ENCODE measurements at places on chromosomes 1 and 21.

GRCh38 chr1:18978706-18979105 is 22.2 kb upstream of the IFFO2 start:
- DNase-seq = no peak

GRCh38 chr1:28193701-28194161 is 17.2 kb upstream of the PTAFR start:
- no peak for DNase-seq

DNA sequence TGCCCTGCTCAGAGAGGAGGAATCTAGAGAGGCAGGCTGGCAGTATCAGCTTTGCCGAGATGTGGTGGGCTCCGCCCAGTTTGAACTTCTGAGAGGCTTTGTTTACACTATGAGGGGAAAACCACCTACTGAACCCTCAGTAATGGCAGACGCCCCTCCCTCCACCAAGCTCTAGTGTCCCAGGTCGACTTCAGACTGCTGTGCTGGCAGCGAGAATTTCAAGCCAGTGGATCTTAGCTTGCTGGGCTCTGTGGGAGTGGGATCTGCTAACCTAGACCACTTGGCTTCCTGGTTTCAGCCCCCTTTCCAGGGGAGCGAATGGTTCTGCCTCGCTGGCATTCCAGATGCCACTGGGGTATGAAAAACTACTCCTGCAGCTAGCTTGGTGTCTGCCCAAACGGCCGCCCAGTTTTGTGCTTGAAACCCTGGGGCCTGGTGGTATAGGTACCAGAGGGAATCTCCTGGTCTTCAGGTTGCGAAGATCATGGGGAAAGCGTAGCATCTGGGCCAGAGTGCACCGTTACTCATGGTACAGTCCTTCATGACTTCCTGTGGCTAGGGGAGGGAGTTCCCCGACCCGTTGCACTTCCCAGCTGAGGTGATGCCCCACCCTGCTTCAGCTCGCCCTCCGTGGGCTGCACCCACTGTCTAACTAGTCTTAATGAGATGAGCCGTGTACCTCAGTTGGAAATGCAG is 43.6 kb downstream of the C21orf91 start:
- DNase-seq = no peak

- DNase-seq = no peak
These were observed 465.6 kb upstream of the ADGRL4 start for GRCh38 chr1:79472067-79472656.

DNA sequence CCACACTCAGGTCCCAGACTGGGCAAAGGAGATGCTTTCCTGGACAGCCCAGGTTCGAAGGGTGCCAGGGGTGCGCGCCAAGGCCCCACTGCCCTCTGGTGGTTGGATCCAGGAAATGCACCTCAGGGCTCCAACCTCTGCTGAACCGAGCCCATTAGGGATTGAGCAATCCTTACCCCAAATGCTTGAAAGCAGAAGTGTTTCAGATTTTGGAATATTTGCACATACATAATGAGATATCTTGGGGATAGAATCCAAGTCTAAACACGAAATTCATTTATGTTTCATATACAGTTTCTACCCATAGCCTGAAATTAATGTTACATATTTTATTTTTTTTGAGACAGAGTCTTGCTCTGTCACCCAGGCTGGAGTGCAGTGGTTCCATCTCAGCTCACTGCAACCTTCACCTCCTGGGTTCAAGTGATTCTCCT is 57.4 kb downstream of the SLC9A1 start:
- peak; percentile 46 for DNase-seq

GRCh38 chr1:205188098-205188497 is 23.4 kb downstream of the DSTYK start:
- no peak for DNase-seq

- no peak for DNase-seq
These were observed 21.2 kb downstream of the ARID1A start for GRCh38 chr1:26717017-26717491.

DNA sequence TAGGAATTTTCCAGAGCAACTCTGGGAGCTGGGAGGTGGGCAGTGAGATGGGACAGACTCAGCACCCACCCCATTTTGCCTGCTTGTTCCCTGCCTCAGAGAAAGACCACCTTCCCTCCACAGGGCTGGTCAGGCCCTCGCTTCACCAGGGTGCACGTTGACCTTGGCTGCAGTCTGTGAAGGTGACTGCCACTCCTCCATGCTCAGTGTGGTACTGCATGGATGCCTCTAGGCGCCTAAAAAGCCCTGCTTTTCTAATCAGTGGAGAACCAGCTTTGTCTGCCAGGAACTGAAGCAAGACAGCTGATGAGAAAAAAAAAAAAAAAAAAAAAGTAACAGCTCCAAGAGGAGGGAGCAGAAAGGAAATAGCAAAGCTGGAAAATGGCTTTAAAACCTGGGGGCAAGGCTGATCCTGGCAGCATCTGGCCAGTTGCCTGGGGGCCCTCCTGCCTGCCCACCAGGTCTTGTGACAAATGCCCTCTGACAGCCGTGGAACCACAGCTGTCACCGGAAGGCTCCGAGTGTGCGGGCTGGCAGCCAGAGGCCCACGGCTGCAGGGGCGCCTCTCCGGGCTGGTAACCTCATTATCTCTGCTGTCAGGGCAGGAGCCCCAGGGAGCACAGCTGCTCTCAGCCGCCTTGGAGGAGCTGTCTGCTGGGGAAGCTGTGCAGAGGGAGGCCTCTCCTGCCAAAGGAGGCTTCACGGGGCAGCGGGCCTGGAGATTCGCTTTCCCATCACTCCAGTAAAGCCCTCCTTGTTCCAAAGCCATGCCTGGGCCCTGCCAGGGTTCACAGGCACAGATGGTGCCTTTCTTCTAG is 13.7 kb downstream of the KIAA1614 start:
- no peak for DNase-seq

GRCh38 chr1:246232126-246232525 is 275.0 kb downstream of the SMYD3 start:
- no peak for DNase-seq

DNA sequence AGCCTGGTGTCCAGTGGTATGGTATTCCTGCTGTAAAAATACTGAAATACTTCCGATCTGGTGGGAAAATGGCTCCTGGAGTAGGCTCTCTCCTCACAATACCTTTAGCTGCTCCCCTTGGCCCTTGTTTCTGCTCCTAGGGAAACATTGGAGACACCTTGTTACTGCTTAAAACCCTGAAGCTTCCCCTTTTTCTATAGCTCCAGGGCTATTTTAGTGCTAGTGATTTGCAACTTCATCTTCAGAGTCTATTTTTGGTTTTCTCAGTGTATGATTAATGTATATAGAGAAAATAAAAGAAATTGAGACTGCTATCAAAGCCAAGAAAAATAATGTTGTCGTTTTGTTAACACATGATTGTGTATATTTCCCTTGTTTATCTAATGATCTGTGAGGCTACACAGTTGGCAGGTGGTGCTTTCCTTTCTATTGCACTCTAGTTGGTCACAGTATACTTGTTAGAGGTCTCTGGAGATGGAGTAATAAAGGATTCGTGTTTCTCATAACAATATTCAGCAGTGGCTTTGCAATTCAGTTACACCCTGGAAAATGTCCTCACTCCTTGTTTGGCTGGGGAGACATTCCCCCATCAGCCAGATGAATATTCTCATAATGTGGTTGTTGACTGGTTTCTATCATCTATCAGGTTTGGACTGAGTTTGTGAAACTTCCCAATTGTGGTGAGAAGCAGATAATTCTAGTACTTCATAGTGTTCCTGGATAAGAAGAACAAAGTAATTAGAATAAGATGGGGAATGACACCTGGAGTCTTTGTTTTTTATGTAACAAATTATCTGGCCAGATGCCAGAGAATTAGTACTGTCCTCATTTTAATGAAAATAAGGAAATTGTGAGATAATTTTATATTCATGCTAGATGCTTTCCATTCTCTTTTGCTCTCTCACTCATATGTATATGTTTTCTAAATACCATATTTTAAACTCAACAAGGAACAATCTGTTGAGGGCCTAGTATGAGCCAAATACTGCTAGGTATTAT is 44.8 kb upstream of the CACYBP start:
- DNase-seq = no peak

GRCh38 chr1:231357831-231358354 is 19.8 kb downstream of the SPRTN start:
- no peak for DNase-seq

- DNase-seq = no peak
These were observed 33.9 kb downstream of the SPSB1 start for GRCh38 chr1:9326596-9326995.

GRCh38 chr1:153465811-153466636 is 5.6 kb upstream of the S100A7 start:
- peak; percentile 65 for DNase-seq

DNA sequence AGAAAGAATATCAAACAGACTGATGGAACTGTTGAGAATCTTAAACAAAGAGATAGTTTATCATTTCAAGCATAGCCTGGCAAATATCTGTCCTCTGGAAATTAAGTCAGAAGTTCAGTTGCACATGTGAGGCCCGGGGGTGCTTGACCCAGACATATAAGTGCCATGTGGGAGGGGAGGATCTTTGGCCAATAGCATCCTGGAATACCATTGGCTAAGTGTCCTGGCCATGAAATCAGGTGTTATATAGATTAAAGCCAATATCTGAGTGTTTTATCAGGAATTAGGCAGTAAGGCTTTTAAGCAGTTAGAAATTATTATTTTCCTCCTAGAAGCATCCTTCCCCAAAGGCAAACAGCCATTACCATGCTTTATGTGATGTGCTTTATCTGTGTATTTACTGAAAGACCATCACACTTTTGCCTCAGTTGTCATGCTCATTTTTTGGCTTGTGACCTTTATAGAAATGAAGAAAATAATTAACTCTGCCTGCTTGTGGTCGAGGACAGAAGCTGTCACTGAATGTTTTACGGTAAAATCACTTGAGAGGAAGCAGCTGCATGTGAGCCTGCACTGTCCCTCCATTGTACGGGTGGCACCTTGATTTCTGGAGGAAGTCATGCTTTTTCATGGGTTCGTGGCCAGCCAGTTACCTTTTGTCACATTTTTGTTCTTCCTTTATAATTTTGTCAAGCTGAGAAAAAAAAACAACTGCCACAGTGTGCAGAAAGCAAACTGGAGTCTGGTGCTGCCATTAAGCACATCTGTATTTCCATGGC is 259.9 kb upstream of the FMN2 start:
- no peak for DNase-seq

DNA sequence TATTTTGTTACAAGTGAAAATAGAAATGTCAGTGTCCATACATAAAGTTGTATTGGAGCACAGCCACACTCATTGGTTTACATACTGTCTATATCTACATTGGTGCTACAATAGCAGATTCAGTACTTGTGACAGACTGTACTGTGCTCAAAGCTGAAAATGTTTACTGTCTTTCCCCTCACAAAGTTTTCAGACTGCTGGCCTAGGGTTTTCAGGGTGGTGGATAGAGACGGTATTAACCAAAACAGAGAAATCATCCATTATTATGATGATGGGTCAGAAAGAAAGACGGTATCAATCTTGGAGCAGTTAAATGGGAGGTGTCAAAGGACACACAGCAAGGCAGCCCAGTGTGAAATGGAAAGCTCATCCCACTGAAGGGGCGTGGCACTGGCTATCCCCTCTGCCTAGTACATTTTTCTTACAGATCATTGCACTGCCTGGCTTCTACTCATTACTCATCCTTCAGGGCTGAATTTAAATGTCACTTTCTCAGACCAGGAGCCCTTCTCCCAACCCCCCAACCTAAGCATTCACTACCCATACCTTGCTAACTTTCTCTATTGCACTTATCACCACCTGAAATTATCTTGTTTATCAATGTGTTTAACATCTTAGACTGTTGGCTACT is 10.2 kb downstream of the JAK1 start:
- DNase-seq = no peak

- no peak for DNase-seq
These were observed 91.1 kb upstream of the UBE2U start for GRCh38 chr1:64112281-64112680.

- no peak for DNase-seq
These were observed 5.3 kb upstream of the TNN start for GRCh38 chr1:175062339-175062738.

- no peak for DNase-seq
These were observed 1.9 kb downstream of the ADARB1 start for GRCh38 chr21:45076245-45076711.

DNA sequence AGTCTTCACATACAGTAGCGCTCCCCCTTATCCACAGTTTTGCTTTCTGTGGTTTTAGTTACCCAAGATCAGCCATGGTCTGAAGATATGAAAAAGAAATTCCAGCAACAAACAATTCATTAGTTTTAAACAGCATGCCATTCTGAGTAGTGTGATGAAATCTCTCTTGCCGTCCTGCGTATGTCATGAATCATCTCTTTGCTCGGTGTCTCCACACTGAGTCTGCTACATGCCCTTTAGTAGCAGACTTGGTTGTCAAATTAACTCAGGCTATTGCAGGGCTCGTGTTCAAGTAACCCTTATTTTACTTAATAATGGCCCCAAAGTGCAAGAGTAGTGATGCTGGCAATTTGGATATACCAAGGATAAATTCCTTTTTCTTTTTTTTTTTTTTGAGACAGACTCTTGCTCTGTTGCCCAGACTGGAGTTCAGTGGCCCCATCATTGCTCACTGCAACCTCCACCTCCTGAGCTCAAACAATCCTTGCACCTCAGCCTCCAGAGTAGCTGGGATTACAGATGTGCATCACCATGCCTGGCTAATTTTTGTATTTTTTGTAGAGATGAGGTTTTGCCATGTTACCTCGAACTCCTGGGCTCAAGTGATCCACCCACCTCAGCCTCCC is 22.6 kb downstream of the PHACTR4 start:
- DNase-seq = no peak

DNA sequence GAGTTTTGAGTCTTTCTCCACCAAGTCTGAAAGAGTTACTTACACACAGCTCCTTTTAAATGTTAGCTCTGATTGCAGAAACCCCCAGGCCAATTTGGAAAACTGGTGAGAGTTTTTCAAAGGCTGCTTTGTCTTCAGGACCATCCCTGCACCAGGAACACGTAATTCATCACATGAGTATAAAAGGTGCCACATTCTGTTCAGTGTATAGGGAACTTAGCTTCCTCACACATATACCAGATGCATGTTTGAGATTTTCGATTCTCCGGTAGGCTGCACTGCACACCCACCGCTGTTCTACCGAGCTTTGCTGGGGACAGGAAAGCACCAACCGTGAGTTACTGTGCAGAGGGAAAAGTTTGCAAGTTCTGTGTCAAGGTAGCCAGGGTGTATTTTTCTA is 28.3 kb upstream of the KCNK2 start:
- no peak for DNase-seq

DNA sequence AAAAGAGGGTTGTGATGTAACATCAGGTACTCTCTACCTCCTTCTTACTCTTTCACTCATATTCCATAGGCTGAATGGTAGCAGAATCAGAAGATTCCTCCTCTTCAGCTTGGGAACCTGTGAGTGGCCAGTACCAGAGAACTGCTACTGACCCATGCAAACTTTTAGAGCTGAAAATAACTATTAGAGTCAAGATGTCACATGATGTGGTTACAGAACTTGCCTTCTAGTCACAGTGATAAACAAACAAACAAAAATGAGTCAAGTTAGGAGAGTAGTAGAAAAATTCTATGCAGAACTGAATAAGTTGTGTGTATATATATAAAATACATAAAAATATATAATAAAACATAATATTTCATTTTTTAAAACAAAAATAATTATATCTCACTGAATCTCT is 47.6 kb upstream of the RGS1 start:
- DNase-seq = no peak

- DNase-seq = no peak
These were observed 29.2 kb downstream of the ZNF281 start for GRCh38 chr1:200380589-200381021.

- DNase-seq = no peak
These were observed 26.7 kb upstream of the RPTN start for GRCh38 chr1:152185544-152186391.

GRCh38 chr1:107965110-107965991 is at the start of gene VAV3:
Gene VAV3, minus strand, starts transcription at chr1:107965180. Its CDS starts 311 bp downstream, at chr1:107964869.
- DNase-seq = peak; percentile 50

GRCh38 chr1:48022306-48022705 is 25.1 kb upstream of the TRABD2B start:
- no peak for DNase-seq

- no peak for DNase-seq
These were observed 106.6 kb upstream of the ACTRT2 start for GRCh38 chr1:2914702-2915101.

Data from stimulated activated CD4-positive, alpha-beta T cell treated with anti-CD3 and anti-CD28 coated beads, Interleukin-12 subunit alpha, Interleukin-12 subunit beta, amount 100 ng/mL, for 24 hours (primary cell).